HS-27A (cell line): ENCODE measurements at places on chromosomes 12 and 14.

- DNase-seq = no peak
These were observed 450.6 kb downstream of the ZFP36L1 start for GRCh38 chr14:68342216-68342763.

DNA sequence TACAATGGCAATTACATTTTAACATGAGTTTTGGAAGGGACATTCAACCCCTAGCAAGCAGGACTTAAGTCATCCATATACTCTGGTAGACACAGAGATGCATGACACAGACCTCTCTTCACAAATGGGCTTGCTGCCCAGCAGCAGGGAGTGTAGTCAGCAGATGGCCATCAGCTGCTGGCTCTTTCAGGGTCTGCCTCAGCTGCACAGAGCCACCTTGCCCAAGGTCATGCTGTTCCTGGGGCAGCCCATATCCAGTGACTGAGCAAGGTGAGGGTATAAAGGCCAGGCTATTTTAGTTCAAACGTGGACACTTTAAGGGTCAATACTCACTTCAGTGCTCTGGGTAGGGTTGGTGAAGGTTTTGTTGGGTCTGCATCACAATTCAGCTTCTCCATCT is 58.3 kb upstream of the JDP2 start:
- no peak for DNase-seq

- DNase-seq = no peak
These were observed 28.6 kb upstream of the RND1 start for GRCh38 chr12:48894271-48894670.

DNA sequence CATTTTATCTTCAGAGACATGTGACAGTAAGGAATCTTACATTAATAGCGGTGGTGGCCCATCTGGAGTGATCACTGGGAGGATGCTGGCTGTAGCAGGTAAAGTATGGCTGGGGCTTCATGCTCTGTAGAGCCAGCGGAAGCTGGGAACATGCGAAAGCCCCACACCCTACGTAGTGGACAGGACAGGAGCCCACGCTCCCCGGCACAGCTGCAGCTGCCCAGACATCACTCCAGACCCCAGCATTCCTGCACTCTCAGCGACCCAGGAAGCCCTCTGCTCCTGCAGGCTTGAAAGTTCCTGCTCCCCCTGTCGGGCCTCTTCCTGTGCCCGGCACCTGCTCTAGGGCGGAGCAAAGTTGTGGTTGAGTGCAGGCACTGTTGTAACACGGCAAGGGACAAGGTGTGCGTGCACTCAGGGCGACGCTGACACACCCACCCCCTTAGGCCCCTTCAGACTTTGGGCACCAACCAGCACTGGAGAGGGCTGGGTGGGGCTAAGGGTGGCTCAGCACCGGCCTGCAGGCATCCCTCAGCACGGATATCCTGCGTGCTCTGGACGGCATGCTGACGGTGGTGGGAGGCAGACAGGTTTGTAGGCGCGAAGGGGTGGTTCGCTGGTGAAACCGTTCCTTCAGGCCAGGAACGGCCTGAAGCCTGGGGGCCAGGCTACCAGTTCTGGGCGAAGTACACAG is 568.3 kb downstream of the FSCB start:
- DNase-seq = no peak

DNA sequence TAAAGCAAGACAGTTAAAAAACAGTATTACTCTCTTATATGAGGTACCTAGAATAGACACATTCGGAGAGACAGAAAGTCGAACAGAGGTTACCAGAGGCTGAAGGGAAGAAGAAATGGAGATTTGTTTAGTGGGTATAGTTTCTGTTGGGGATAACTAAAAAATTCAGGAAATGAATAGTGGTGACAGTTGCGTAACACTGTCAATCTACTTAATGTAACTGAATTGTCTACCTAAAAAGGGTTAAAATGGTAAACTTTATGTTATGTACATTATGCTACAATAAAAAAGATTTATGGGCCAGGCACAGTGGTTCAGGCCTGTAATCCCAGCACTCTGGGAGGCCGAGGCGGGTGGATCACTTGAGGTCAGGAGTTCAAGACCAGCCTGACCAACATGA is 30.6 kb upstream of the SLC6A13 start:
- no peak for DNase-seq

GRCh38 chr14:29930283-29930682 is 2.6 kb upstream of the PRKD1 start:
- no peak for DNase-seq
